Fibroblast of lung (primary cell): ENCODE measurements at places on chromosomes 4 and X. TPM values are rescaled to one million over a fixed set of nuclear protein-coding genes. Genes with fewer than 3 reads are reported as not detected.

Gene CLDN22
- not detected in 2 replicates for polyA plus RNA-seq

Gene SLC26A1
- 0.05 and 0.07 TPM in 2 replicates for polyA plus RNA-seq

Gene TCEAL6
- polyA plus RNA-seq, result not detected in 2 replicates

Gene NAP1L2
- polyA plus RNA-seq, result 0.87 and 0.93 TPM in 2 replicates

Gene GAGE12J
- polyA plus RNA-seq, result not detected in 2 replicates

Gene GLOD5
- polyA plus RNA-seq, result not detected in 2 replicates

Gene EOLA2
- 31.6 and 34.9 TPM in 2 replicates for polyA plus RNA-seq

Gene BEX5
- 0.14 TPM in 1 of 2 replicates, not detected in the other for polyA plus RNA-seq

Gene LRAT
- polyA plus RNA-seq, result 0.03 and 0.08 TPM in 2 replicates

Gene FMR1NB
- polyA plus RNA-seq, result not detected in 2 replicates

Gene PRDM5
- 8.2 and 8.6 TPM in 2 replicates for polyA plus RNA-seq

Gene TBC1D8B
- polyA plus RNA-seq, result 8.7 and 15.4 TPM in 2 replicates

Gene ARX
- polyA plus RNA-seq, result not detected in 2 replicates

Gene HSFX1
- 0.15 and 0.27 TPM in 2 replicates for polyA plus RNA-seq

Gene TMEM192
- 17.0 and 23.7 TPM in 2 replicates for polyA plus RNA-seq

Gene CACNA1F
- polyA plus RNA-seq, result not detected in 2 replicates

Gene USP27X
- 2.2 and 2.6 TPM in 2 replicates for polyA plus RNA-seq

Gene ANK2
- polyA plus RNA-seq, result 10.9 and 15.7 TPM in 2 replicates

Gene SLC25A14
- polyA plus RNA-seq, result 11.9 and 15.2 TPM in 2 replicates

Gene MAGEB17
- 0.06 and 0.10 TPM in 2 replicates for polyA plus RNA-seq

Gene PAGE4
- polyA plus RNA-seq, result not detected in 2 replicates

Gene MAGEA9B
- polyA plus RNA-seq, result not detected in 2 replicates

Gene TAF7L
- polyA plus RNA-seq, result 0.27 and 0.66 TPM in 2 replicates
